Naive thymus-derived CD8-positive, alpha-beta T cell (primary cell): ENCODE measurements at places on chromosomes 3 and 15. TPM values are rescaled to one million over a fixed set of nuclear protein-coding genes. Genes with fewer than 3 reads are reported as not detected.

DNA sequence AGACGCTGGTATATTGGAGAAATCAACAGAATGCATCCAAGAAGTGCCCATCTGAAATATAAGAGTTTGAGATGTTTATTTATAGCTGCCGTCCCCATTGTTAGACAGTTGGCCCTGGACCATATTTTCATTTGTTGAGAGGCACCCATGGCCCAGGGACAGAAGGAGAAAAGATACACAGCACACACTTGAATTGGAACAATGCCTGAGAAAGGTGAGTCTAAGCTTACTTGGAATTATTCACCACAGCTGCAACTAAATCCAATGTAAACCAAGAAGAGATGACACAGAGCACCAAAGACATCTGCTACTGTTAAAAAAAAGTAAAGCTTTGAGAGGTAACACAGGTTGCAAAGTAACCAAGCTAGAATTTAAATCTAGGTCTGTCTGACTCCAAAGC lies 525.5 kb upstream of the NAALADL2 start:
- no peak for DNase-seq

GRCh38 chr3:18937574-18937973 lies 210.7 kb upstream of the KCNH8 start:
- no peak for DNase-seq

DNA sequence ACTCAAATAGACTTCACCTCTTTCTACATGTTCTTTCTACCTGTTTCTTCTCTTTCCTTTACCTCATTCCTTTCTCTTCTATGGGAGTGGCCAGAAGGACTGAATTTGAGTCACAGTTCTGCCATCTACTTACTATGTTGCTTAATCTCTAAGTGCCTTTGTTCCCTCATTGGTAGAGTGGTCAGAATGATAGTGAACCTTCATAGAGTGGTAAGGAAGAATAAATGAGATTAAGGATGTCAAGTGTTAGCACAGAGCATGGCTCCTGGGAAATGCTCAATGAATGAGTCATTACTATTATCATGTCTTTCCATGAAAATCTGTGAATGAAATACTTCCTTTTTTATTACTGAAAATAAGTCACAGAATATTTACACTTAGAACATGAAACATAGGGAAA lies 17.5 kb downstream of the TMEM207 start:
- DNase-seq: no peak

DNA sequence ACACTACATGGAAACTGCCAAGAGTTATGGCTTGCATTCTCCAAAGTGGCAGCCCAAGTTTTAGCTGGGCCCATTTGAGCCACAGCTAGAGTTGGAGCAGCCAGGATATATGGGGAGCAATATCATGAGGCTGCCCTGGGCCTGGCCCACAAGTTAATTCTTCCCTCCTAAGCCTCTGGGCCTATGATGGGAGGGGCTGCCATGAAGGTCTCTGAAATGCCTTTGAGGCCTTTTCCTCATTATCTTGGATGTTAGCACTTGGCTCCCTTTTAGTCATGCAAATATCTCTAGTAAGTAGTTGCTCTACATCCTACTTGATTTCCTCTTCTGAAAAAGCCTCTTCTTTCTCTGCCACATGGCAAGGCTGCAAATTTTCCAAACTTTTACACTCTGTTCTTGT lies 257.5 kb upstream of the CHRM5 start:
- no peak for DNase-seq

DNA sequence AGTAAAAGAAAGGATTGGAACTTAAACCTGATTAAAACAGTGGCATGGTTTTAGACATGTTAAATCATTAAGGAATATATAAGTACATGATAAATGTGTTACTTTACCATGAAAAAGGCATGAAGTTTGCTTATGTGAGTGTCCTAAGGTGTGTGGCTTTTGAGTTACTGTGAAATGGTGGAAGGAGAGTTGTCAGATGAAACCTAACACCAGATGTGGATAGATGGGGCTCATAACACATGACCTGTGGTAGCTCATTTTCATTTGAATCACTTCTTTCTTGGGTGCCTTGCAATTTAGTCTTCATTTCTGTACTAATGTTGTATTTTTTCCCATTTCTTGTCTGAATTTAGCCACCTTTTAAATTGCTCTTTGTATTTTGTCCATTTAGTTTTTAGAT lies 13.0 kb downstream of the MEF2A start:
- DNase-seq: no peak

GRCh38 chr3:48398701-48399386 lies 26.8 kb downstream of the FBXW12 start:
- DNase-seq: no peak

GRCh38 chr3:6861625-6862000 lies 698 bp downstream of the GRM7 start:
- DNase-seq: no peak

DNA sequence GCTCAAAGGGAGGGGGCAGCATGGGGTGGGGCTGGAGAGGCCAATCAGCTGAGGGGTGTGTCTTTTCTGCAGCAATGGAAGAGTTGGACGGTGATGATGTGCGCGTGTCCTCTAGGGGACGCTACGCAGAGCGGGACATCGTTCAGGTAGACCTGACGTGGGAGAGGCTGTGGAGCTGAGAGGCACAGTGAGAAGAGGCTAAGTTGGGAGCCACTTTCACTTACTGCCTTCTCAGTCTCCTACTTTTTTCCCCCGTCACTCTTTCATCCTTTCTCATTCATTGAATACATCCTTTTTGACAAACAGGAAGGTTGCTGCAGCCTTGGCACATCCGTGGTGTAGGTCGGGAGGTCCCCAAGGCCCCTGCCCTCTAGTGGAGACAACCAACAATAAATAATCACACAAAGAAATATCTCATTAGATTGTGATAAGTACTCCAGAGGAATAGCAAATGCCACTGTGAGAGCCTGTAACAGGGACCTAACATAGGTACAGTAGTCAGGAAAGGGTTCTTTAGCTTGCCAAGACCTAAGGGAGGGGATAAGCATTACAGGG lies 4.4 kb upstream of the BRPF1 start:
- peak; percentile 64 for DNase-seq

- no peak for DNase-seq
These were observed 8.3 kb downstream of the ARL13B start for GRCh38 chr3:93988283-93988682.

DNA sequence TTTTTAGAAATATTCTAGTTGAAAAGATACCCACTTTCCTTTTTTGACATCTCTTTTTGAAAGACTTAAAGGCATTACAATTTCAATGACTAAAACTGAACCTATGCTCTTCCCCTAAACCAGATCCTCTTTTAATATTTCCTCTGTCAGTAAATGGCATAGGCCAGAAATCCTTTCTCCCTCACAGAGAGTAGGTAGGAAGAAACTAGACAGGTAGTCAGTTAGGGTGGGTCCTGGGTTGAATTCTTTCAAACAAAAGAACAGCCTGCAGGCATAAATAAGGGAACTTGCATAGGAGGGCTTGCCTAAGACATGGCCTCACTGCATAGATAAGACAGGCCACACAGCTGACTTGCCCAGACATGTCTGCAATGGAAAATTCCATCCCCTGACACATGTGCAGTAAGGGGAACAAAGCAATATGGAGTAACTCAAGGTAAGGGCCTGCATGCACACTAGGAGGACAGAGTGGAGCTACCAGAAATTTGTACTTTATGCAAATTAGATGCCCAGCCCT lies 23.1 kb downstream of the PLSCR5 start:
- DNase-seq: no peak

- DNase-seq: peak; percentile 25
These were observed 605 bp downstream of the DCUN1D1 start for GRCh38 chr3:182979674-182980191.

GRCh38 chr3:194977356-194977755 lies 291.7 kb downstream of the FAM43A start:
- no peak for DNase-seq

- DNase-seq: no peak
These were observed 660 bp downstream of the ZNF106 start for GRCh38 chr15:42490291-42490670.

GRCh38 chr3:39707314-39707909 lies 102.0 kb upstream of the MYRIP start:
- DNase-seq: no peak

- DNase-seq: no peak
These were observed 376.9 kb downstream of the CNTN6 start for GRCh38 chr3:1469687-1470086.

DNA sequence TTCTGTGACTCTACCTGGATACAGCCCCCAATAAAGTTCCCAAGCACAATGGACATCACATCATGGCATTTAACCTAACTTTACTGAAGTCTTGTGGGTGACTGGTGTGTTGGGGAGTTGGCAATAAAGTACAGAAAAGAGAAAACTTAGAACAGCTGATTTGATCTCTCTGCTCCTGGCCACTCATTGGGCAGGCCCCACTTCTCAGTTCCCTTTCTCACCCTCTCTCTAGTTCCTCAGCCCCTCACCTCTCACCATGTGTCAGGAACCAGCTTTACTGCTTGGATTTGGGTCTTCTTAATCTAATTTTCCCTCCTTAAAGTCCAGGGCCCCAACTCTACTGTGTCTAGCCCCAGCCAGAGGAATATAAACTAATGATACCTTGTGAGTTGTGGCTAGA lies 713 bp upstream of the MUC13 start:
- DNase-seq: no peak

DNA sequence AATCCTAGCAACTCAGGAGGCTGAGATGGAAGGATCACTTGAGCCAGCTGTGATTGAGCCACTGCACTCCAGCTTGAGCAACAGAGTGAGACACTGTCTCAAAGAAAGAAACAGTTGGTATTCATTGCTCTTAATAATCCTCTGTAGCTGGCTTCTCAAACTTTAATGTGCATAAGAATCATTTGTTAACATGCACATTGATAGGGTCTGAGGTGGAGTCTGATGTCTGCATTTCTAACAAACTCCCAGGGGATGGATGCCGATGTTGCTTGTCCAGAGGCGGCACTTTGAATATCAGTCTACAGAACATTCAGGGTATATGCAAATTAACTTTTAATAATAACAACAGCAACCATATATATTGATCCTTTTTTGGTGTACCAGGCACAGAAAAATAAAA lies 39.9 kb downstream of the NKIRAS1 start:
- no peak for DNase-seq

DNA sequence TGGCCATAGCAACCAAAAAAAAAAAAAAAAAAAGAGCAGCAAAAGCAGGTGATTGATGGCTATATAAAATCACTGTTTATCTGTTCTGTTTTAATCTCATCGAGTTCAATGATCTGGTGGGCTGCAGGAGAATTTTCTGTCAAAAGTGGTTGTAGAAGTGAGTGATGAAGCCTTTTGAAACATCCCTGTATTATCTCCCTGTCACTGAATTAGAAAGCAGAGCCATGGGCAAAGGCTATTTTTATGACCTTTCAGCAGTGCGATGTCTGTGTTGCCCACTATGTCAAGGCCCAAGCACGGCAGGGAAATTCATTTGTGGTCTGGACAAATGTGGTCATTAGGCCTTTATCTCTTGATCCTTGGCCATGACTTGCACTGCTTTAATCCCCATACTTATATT lies 59.9 kb downstream of the OTOL1 start:
- no peak for DNase-seq

EDEM1 gene
- 108 TPM for total RNA-seq

SOX2 gene
- total RNA-seq: not detected

BUB1B gene
- total RNA-seq: 0.77 TPM

COLQ gene
- 2.9 TPM for total RNA-seq

ZNF774 gene
- total RNA-seq: 1.5 TPM

KLHL40 gene
- total RNA-seq: not detected

MESP2 gene
- not detected for total RNA-seq

CLRN1 gene
- not detected for total RNA-seq

SOX14 gene
- not detected for total RNA-seq

CHDH gene
- 0.25 TPM for total RNA-seq

CIB2 gene
- 1.2 TPM for total RNA-seq
